ENCODE measurements at places on chromosomes 5 and 9.

GRCh38 chr5:164002628-164003027, 497.2 kb downstream of the MAT2B start:
- no peak for DNase-seq

- no peak for DNase-seq
Measured at GRCh38 chr9:87722393-87723088, 3.4 kb upstream of the CTSL start.

- DNase-seq, result no peak
Measured at GRCh38 chr9:82593501-82593900, 469.4 kb downstream of the RASEF start.

GRCh38 chr5:73673161-73673591, 47.2 kb downstream of the ARHGEF28 start:
- no peak for DNase-seq

DNA sequence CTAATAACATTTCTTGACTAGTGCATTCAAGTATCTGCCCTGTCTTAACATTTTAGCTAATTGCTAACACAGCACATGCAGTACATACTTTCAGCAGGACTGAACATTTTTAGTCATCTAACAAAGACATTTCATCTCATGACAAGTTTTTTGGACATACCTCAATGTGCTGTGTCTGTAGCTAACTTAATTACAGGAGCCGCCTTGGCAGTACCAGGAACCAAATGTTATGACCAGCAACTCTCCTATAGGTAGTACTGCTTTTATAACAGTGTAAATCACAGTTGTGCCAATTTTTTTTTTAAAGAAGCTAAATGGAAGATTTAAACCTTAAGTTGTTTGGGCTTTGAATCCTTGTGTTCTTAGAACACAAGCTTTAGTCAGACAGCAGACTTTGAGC, 99.4 kb upstream of the SAP30L start:
- no peak for DNase-seq

DNA sequence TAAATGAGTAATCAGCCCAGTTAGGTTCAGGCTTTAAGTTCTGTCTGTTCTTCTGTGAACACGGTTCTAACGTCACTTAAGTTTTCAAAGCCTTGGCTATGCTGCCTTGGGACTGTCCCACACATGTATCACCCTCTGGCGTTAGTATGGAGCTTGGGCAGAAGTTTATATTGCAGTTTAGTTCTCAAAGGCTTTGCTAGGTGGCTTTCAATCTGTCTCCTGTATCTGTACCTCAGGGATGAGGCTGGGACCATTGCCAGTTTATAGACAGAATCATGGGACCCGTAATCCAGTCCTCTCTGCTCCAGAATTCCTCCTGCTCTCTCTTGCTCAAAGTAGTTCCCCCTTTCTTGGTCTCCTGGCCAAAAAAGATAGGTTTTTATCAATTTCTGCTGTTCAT, 12.1 kb downstream of the C9orf40 start:
- no peak for DNase-seq

- no peak for DNase-seq
Measured at GRCh38 chr9:88161144-88161543, 22.9 kb upstream of the SPATA31C2 start.

DNA sequence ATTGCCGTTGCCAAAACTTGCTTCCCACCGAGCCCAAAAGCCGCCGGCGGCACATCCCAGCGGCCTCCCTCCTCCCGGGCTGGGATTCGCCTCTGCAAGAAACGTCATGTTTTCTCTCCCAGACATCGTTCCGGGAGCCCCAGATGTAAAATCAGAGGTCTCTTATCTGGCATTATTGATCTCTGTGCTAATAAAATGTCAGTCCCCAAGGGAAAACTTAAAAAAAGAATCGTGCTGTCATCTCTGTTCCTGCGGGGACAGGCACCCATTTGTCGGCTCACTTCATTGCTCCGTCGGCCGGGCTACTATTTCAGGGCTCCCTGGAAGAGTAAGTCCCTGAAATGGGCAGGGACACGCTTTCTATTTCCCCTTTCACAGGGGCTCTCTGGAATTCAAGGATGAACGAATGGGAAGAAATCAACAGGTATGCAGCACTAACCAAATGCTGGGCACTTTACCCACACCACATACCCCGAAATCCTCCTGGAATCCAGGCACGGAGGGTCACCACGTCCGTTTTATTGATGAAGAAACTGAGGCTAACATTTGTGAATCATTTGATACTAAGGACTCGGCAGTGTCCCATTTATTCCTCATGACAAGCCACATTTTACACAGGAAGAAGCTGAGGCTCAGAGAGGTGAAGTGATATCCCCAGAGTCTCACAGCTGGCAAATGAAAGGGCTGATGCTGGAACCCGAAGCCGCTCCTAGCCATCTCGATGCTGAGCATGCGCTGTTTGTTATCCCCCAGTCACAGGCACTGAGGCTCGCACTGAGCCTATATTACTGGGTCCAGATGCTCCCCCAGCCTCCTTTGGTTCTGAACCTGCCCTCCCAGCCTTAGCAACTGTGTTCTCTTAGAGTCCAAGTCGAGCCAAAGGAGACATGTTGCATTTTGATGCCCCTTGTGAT, 35.7 kb upstream of the MSX2 start:
- no peak for DNase-seq

- DNase-seq, result no peak
Measured at GRCh38 chr5:127053049-127053448, 20.3 kb downstream of the C5orf63 start.

DNA sequence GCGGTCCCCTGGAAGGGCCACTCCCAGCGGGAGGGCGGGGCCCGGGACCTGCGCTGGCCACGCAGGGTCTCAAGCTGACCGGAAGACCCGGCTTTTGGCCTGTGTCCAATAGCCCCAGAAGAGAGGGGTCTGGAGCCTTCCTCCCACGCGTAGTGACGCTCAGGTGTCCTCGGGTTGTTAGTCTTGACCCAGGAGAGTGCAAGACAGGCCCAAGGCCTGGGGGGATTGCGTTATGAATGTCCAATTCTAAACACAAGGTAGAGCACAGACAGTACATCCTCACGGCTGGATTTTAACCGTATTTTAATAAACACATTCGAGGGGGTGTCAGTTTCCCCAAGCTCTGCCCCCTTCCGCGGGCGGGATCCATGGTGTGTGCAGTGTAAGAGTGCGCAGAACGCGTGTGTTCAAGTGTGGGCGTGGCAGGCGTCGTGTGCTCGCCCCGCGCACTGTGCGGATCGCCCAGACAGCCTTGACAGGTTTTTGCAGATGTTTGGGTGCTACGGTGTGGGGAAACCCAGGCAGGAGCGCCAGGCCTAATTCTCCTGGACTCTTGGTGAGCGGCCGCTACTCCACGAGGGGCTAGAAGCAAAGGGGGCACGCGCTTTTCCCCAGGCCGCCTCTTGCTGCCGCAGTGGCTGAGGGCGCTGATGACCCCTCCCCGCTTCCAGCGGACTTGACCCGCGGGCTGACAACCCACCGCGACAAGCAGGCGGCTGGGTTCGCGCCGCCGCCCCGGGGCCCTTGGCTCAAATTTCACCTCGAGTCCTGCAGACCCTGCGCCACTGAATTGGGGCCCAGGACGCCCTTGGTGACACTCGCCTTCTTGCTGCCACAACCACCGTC, 6.1 kb upstream of the DMRT3 start:
- no peak for DNase-seq
